ENCODE measurements at places on chromosomes 1 and 21. TPM values are rescaled to one million over a fixed set of nuclear protein-coding genes. Genes with fewer than 3 reads are reported as not detected.

GRCh38 chr1:21585037-21585436 is 75.8 kb downstream of the ALPL start:
- no peak for DNase-seq

MIER1 gene
- total RNA-seq: 34.1 TPM

C4BPA gene
- not detected for total RNA-seq

DNA sequence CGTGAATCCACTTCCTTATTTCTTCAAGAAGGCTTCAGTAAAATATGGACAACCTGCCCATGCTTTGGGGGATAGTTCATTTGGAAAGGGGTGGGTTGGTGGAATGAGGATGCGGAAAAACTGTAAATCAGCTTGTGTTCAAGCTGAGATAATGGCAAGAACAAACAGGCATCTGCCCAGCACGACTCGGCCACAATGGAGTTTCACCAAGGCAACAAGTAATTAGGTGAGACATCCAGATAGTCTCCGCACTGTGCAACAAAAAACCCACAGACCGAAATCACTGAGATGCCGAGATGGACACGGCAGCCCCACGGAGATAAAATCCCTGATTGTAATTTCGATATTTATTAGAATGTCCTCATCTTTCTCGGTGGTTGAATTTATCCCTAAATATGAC is 455.2 kb downstream of the AJAP1 start:
- DNase-seq: no peak

GRCh38 chr1:30586671-30587070 is 136.7 kb downstream of the MATN1 start:
- DNase-seq: no peak

Measured in fibroblast of villous mesenchyme (primary cell).